Activated CD4-positive, CD25-positive, alpha-beta regulatory T cell (primary cell): ENCODE measurements at places on chromosomes 6 and 20.

GRCh38 chr6:84379142-84379541, 151.7 kb upstream of the CEP162 start:
- DNase-seq = no peak

DNA sequence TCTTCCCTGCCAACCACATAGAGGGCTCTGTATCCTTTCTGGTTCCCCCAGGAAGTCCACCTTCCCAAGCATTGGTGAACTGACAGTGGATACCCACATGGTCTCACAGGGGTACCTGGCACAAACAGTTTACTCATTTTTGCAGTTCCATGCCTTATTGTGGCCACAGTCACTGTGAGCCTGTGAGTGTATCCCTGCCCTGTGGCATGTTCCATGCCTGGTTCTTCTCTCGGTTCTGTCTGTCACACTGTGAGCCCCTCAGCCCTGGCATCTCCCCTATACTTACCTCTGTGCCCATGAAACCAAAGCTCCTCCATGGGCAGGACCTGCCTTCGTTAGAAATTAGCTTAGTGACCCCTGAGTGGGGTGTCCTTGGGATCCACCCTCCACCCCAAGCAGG, 107.8 kb downstream of the TOX2 start:
- DNase-seq = no peak

GRCh38 chr20:24768201-24768636, 180.8 kb upstream of the CST7 start:
- DNase-seq = no peak

DNA sequence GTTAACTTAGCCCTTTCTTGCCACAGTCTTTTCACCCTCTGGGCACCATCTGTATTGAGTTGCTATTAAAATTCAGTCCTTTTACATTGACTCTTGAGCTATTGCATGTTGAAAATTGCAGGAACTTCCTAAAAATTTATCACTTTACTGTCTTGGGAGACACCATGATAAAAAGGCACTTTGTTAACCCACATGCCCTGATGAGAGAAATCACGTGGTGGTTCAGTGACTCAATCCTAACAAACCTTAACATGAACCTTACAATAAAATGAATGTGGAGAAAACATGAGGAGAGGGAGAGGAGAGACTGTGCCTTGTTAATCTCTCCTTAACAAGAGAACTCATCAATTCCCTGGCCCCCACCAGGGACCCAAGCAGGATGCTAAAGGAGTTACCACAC, 30.8 kb downstream of the GSTA4 start:
- no peak for DNase-seq

DNA sequence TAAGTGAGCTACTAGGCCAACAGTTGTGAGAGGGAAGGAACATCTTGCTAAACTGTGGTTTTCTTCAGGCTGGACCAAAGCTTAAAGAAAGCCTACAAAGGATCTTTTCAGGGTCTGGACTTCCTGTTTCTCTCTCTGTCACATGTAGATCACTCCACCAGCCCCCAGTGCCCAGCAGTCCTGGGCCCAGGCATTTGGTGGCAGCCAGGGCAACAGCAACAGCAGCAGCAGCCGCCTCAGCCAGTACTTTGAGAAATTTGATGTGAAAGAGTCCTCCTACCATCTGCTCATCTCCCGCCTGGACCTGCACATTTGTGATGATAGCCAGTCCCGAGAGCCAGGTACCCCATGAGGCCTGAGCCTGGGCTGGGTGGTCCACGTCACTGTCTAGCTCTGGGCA, 44.1 kb downstream of the BLTP3A start:
- no peak for DNase-seq

DNA sequence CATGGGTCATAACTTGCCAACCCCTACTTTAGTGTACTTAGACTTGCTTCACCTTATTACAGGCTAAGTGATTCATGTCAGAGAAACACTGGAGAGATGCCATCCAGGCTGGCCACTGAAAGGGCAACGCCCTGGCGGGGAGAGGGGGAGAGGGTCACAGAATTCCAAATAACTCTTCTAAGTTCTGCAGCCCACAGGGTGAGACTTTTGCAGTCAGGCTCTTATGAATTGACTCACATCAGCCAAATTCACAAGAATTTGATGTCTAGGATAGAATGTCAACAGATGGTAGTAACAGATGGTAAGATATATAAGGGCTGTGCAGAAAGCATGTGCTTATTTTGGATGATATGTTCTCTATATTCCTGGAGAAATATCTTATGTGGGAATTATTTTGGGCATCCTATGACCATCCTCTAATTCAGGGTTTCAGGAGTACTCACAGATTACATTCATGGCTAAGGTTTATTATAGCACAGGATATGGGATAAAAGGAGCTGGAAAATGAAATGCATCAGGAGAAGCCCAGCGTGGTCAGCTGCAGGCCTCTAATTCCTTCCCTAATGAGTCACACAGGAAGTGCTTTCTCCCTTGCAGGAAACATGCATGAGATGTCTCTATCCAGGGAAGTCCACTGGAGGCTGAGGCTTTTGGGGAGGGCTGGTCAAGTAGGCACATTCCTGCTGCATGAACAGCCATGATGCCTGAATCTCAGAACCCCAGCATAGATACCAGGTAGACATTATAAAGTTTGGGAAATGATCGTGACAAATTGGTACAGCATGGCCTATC, 58.7 kb upstream of the RIN2 start:
- no peak for DNase-seq

- DNase-seq = no peak
Measured at GRCh38 chr6:112027942-112028674, 25.8 kb upstream of the CCN6 start.

- DNase-seq = no peak
Measured at GRCh38 chr6:18527836-18528743, 140.9 kb downstream of the RNF144B start.

- DNase-seq = no peak
Measured at GRCh38 chr20:53445932-53446331, 147.7 kb downstream of the ZNF217 start.

- DNase-seq = no peak
Measured at GRCh38 chr20:31676609-31676989, 38.9 kb downstream of the COX4I2 start.

- DNase-seq = no peak
Measured at GRCh38 chr6:127195833-127196232, 70.8 kb upstream of the RNF146 start.

GRCh38 chr6:7132398-7133035, 24.8 kb downstream of the RREB1 start:
- no peak for DNase-seq

GRCh38 chr6:50711686-50712085, 1.6 kb upstream of the TFAP2D start:
- no peak for DNase-seq

DNA sequence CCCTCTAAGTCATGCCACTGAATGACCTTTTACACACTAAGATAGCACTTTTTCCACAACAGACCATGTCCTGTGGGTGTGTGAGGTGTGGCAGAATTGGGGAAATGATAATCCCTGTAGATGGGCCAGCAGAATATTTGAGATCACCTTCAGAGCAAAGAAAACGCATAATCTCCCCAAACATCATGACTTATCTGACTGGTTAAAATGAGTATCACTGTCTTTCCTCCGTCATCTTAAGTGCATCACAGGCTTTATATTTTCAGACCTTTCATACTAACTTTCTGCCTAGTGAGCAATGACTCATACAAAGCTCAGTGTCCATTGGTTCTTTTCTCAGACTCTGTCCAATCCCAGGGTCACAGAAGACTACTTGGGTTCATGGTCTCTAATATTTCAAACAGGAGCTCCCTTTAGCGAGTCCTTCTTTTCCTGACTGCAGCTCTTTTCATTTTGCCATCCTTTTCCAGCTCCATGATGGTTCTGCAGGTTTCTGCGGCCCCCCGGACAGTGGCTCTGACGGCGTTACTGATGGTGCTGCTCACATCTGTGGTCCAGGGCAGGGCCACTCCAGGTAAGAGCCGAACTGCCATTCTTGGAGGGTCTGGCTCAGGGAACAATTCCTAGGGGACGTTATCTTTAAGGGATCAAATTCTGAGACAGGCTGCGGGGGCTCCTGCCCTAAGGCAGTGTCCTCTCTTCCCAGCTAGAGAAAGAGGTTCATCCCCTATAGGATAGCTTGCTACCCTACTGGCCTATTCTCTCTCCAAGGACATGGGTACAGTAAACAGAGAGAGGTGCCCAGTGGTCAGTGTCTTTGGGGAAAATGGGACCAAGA, at the start of gene HLA-DPB1:
TSS of gene HLA-DPB1 (plus strand) at position 423 of the 838 bp plus-strand sequence. CDS start at position 475, 52 bp downstream.
- DNase-seq = no peak

GRCh38 chr6:90431576-90431975, 134.9 kb upstream of the BACH2 start:
- DNase-seq = no peak

DNA sequence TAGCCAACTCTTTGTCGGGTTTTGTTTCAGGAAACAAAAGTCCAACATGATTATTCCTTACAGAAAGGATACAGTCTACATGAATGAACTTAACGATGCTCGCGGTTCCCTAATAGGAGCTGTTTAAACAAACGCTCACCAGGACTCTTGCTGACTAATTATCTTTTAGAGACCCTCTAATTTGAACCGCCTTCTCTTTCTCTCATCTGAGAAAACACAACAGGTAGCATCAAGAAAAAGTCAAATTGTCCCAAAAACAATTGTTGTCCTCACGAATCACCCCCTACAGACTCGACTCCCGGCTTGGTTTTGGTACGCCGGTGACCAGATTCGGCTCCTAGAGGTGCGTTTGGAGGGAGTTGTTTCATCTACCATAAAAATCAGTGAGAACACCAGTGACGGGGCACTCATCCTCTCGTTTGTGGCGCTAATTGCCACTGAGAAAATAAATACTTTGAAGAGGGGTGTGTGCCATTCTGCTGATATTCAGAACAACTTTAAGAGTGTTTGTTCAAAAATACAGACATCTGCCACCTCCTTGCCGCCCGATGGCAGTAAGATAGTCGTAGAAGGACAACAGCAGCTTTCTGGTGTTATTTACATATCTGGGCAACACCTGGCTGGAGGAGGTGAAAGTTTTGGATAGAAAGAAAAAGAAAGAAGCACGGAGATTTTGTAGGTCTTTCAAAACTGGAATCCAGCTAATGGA, 1.1 kb upstream of the SIM1 start:
- no peak for DNase-seq

GRCh38 chr20:36390719-36391415, 84.7 kb downstream of the DLGAP4 start:
- no peak for DNase-seq

GRCh38 chr6:144675231-144675861, 390.2 kb downstream of the UTRN start:
- DNase-seq = no peak

- DNase-seq = no peak
Measured at GRCh38 chr6:5469101-5469846, 208.0 kb downstream of the FARS2 start.

- DNase-seq = no peak
Measured at GRCh38 chr6:85472744-85473143, 22.9 kb downstream of the NT5E start.
